Germinal center (tissue), 1 donor: ENCODE measurements at places on chromosomes 6 and 20.

DNA sequence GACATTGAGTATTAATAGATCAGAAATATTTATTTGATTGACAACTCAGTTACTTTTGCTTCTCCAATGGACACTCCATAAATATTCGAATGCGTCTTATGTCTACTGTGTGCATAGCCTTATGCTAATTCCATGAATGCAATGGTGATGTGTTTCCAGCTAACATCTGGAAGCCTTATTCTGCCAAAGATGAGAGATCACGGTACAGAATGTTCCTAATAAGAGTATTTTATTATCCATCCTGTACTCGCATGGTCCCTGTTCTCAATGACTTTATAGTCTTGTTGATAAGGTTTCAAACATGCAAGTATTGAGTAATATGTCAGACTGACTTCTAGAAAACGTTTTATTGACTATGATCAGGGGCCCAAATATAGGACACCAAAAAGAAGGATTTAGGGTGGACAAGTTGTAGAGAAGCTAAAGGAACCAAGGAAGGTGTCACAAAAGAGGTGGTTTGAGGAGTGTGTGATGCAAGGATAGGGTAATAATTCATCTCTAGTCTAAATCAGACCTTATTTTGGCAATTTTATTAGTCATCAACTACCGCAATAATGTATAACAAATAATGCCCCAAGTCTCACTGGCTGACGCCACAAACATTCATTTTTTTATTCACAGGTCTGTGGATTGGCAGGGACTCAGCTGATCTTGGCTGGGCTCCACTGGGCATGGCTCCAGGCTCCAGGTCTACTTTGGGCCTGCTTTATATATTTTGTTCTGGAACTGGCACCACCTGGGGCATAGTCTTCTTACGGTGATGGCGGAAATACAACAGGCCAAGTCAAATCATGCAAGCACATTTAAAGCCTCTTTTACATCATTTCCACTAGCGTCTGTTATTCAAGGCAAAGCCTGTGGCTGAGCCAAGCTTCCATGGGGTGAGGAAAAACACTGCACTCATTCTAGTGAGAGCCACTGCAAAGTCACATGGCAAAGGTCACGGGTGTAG is 24.5 kb upstream of the CD83 start:
- no peak for DNase-seq

DNA sequence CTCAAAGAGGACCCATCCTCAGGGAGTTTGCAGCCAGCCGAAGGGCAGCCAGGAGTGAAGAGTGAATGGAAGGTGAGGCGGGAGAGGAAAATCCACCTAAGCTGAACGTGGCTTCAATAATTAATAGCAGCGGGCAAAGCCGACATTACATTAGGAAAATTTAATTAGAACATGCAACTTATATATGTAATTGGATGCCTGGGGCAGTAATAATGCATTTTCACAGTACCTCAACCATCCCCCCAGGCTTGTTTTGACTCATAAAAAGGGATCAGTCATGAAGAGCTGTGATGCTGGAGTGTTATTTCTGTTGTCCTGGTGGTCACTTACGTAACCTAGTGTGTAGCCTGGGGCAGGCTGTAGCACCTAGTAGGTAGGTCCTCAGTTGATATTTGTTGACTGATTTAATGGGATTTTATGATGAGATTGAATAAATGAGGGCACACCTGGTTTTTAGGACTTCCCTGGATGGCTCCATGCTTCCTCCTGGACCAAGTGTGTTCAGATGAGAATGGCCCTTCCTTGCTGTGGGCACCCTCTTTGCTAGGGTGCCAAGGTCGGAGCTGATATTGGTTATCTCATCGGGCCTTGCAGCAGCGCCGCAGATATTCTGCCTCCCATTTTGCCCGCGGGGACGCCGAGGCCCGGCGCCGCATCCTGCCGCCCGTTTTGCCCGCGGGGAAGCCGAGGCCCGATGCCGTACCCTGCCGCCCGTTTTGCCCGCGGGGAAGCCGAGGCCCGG is 128.8 kb downstream of the CDH26 start:
- DNase-seq = no peak

DNA sequence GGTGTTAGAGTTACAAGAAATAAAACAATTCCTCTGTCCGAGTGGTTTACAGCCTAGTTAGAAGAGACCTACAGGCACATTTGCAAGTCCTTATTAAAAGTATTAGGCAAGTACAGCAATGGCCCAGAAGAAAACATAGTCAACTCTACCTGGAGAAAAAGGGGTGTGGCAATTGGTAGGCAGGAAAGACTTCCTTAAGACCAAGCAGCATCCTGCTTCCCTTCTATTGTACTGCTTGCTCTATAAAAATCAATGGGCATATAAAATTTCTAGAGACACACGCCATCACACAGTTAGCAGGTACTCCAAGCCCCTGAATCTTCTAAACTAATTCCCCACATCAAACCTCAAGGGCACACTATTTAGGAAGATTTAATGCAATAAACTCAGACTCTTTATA is 185.6 kb downstream of the ATXN1 start:
- DNase-seq = no peak

DNA sequence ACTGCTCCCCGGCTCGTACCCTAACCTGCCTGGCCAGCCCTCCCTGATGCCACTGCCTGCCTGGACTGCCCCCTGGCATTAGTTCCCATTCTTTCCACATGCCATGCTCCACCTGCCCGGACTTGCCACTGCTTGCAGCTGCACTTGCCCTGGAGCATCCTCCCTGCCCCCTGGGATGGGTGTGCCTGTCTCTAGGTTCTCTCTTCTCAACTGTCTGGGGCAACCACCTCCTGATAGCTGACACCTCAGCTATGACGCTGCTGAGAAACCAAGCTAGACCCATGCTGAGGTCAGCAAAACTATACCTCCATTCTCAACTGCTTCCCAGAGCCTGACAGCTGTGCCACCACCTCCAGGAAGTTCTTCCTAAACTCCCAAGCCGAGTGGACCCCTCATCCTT is 72.1 kb downstream of the PERP start:
- DNase-seq = no peak

GRCh38 chr20:51749674-51750036 is 18.5 kb downstream of the ATP9A start:
- DNase-seq = no peak
